ENCODE measurements at places on chromosomes 3 and 15.
A peak's percentile ranks its signal among the peaks of the same experiment; 100 is the strongest.

DNA sequence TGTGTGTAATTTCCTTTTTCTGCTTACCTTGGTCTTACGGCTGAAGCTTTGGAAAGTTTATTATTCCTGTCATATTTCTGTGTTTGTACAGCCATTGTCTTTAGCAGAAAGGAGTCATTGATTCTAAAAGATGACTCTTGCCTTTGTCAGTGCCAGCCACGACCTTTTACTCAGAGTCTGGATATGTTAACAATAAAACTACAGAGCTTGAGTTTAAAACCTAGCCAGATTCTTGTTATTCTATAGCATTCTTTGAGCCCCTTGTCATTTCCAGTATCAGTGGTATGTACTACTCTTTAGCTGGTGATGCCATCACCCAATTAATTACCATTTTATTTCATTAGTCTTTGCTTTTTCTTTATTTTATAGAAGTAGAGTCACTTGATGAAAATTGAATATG, 142.4 kb downstream of the TCF12 start:
- peak; percentile 17 for DNase-seq

- no peak for DNase-seq
Measured at GRCh38 chr15:99669250-99669649, 64.0 kb downstream of the LYSMD4 start.

DNA sequence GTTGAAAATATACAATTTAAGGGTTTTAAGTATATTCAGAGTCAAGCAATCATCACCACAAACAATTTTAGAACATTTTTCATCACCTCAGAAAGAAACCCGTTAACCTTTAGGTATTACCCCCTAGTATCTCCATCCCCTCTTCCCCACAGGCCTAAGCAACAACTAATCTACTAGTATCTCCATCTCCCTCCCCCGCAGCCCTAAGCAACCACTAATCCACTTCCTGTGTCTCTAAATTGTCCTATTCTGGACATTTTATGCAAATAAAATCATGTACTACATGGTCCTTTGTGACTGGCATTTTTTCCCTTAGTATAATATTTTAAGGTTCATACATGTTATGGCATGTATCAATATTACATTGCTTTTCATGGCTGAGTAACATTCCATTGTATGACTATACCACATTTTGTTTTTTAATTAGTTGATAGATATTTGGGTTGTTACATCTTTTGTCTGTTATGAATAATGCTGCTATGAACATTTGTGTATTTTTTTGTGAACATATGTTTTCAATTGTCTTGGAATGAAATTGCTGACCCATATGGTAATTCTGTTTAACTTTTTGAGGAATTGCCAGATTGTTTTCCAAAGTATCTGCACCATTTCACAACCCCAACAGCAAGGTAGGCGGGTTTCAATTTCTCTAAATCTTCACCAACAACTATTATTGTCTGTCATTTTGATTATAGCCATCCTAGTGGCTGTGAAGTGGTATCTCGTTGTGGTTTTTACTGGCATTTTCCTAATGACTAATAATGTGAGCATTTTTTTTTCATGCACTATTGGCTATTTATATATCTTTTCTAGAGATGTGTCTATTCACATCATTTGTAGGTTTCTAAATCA, 215.6 kb upstream of the CD96 start:
- no peak for DNase-seq

- DNase-seq, result no peak
Measured at GRCh38 chr3:79922633-79923032, 154.8 kb upstream of the ROBO1 start.
